Right renal pelvis (tissue), 4 donors: ENCODE measurements at places on chromosomes 1 and 21.

DNA sequence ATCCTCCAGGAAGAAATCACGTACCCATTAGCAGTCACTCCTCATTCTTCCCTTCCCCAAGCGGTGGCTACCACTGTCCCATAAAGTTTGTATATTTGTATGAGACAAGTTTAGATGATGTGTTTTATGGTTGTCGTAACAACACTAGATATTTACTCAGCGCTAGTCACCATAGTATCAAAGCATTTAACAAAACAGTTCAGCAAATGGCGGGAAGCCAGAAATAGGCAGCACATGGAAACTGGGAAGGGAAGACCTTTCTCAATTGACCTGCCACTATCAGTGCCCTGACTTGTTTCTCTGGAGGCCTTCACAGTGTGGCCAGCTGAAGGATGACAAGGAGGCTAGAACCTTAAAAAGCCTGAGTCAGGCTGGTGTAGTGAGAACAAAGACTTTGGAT is 31.1 kb downstream of the CNST start:
- no peak for DNase-seq

DNA sequence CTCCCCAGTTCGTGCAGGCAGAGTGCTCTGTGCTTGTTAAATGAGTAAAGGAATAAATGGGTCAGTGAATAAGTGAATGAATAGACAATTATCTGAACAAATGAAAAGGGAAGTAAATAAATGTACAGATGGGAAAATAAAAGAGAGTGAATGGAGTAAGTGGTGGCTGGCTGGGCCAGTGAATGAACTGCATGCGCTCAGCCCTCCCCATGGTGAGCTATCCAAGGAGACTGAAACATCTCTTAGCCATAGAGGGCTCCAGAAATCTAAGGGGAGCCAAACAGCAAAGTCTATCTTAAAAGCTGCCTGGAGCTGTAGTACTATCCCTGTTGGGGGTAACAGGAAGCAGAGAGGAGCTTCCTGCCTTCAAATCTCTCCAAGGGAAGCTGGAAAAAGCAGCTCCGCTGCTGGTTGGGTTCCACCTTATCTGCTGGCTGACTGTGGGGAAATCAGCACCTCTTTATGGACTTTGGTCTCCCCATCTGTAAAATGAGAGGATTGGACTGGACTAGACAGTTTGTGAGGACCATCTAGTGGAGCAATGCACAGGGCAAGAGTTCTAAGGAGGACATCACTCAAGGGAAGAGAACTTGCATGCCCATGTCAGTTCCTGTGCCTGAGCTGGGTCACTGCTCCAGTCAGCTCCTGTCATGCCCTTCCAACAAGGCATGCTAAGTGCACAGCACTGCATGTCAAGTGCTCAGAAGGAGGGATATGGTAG is 77.9 kb downstream of the TRABD2B start:
- no peak for DNase-seq

GRCh38 chr1:204728045-204728444 is 42.5 kb upstream of the LRRN2 start:
- no peak for DNase-seq

- DNase-seq = no peak
Observed at GRCh38 chr1:183372586-183373230, 45.5 kb downstream of the NMNAT2 start.

DNA sequence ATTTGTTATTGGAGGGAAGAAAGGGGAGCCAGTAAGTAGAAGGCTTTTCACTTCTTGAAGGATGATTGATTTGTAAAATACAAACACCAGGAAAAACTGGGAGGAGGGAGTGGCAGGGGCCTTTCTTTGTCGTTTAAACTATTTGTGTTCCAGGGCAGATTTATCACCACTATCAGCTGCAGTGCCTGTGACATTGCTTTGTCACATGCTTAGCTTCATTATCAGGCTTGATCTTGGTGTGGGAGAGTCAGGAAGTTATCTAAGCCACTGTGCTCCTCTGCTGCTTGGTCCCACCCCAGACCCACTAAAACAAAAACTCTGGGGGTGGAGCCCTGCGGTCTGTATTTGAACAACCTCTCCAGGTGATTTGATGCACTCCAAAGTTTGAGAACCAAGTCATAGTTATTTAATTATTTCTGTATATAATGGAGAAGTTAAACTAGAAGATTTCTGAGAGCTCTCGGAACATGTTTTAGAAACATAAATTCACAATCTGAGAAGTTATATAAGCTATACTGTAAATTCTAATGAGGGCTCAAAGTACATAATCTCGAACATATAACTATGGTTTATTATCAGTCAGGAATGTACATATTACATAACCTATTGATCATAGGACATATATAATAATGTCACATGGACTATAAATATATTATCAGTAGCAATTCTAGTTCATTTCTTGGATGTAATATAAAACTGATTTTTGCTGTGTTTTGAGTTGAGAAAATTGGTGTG is 87.9 kb downstream of the CDC14A start:
- DNase-seq = no peak

GRCh38 chr1:184696403-184696802 is 58.3 kb downstream of the EDEM3 start:
- DNase-seq = no peak

- DNase-seq = no peak
Observed at GRCh38 chr21:39935716-39936115, 68.5 kb downstream of the PCP4 start.

GRCh38 chr1:210053126-210053525 is 115.1 kb downstream of the SYT14 start:
- no peak for DNase-seq

- no peak for DNase-seq
Observed at GRCh38 chr1:51420867-51421627, 90.7 kb upstream of the TTC39A start.

GRCh38 chr1:223794136-223794880 is 51.4 kb downstream of the TP53BP2 start:
- DNase-seq = no peak

DNA sequence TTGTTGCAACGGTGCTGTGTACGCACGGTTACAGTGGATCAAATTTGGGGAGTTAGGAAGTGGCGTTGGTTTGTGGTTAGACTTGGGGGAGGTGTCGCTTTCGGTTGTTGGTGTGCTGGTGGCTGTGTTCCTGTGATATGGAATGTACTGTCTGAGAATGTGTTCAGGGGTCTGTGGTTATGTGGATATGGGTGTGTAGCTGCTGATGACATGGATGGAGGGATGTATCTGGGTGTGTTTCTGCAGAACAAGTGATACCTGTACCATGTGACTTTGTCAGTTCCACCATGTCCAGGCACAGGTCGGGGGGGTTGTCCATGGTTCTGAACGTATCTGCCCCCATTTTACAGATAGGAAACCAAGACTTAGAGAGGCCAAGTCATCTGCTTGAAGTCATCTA is 22.7 kb downstream of the PAX7 start:
- no peak for DNase-seq

DNA sequence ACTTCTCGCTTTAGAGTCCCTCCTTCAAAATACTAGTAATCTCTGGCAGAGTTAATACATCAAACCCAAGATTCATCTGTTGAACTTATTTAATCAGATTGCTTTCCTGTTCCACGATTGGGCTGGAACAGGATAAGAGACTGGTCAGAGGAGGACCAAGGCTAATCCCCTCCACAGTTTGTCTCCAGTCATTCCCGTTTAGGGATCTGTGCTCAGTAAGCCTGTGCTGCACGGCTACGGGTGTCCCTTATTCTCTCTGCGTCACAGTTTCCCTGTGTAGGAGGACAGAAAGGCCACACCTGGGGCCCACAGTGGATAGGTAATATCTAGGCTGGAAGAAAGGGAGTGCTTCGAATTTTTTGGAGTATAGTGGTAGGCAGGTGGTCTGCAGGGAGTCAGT is 16.5 kb upstream of the NUAK2 start:
- no peak for DNase-seq

GRCh38 chr1:116825720-116826438 is 71.6 kb downstream of the CD2 start:
- DNase-seq = peak; percentile 47

GRCh38 chr21:43639470-43640353 is 19.6 kb downstream of the HSF2BP start:
- no peak for DNase-seq

- no peak for DNase-seq
Observed at GRCh38 chr1:2272686-2273400, 44.7 kb downstream of the SKI start.

DNA sequence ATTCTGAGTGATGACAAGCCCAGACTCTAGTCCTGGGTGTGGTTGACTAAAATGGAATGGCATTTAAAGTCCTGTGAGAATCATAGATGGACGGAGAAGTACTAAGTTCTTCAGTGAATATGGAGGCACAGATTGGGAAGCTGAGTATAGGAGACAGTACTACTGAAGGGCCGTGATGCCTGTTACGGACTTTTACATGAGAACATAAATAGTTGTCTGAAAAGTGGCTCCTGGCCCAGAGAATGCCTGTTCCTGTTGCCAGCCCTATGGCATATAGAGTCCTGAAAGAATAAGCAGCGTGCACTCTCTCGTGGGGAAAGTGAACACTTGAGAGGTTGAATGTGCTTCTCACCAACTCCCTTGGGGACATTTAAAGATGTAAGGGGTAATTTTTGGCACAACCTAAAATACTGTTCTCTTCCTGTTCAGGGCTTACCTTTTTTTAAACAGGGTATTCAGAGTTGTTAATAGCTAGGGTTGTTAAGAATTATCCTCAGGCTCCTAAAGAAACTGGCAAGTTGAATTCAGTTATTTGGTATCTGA is 20.4 kb downstream of the CCT8 start:
- no peak for DNase-seq

DNA sequence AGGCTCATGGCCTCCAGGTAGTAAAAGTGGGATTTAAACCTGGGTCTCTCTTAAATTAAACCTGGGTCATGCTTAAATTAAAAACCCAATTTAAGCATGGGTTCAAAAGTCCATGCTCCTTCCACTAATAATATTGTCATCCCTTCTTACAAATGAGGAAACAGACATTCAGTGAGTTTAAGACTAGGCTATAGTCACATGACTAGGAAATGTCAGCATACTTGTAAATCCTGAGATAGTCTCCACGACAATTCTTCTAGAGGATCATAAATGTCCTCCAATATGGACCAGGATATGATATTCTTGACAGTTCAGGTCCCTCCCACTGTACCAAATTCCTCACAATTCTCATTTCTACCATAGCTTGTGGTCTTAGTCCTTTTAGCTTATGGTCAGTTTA is 10.5 kb upstream of the IGFN1 start:
- DNase-seq = no peak

DNA sequence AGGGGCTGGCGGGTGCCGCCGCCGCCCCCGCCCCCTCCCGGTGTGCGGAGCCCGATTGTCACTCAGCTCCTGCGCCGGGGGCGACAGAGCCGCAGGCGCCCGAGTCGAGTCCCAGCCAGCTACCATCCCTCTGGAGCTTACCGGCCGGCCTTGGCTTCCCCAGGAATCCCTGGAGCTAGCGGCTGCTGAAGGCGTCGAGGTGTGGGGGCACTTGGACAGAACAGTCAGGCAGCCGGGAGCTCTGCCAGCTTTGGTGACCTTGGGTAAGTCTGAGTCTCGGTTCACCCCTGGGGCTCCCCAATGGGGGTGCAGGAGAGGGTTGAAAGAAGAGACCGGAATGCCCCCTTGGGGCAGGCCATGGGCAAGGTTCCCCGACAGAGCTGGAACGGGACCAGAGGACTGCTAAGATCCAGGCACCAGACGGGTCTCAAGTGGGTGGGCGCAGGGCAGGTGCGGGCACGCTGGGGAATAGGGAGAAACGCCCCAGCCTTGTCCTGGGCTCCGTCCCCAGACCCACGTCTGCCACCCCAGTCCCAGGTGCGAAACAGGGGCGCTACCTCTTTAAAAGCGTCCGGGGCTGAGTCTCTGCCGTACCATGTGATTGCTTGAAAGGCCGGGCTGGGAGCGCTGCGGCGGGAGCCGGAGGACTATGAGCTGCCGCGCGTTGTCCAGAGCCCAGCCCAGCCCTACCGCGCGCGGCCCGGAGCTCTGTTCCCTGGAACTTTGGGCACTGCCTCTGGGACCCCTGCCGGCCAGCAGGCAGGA is at the start of gene ADORA1:
TSS of gene ADORA1 (plus strand) at position 61 of the 765 bp plus-strand sequence. CDS start 1,116 bp downstream, outside the sequence.
- no peak for DNase-seq

DNA sequence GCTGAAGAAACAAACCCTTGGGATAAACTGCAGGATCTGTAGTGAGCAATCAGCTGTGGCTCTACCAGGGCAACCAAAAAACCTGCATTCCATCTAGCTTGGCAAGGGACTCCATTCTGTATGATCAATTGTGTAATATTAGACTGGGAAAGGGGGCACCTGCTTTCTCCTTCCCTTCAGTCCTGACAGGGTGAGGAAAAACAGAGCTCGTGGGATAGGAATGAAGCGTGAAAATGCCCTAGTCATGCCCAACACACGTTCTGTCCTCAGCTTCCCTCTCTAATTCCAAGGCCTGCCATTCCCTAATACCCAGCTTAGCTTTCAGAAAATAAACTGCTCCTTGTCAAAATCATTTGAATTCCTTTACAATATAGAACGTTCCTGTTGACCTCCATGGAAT is 442.3 kb downstream of the PLPP3 start:
- DNase-seq = no peak

GRCh38 chr1:32335535-32335789 is 571 bp downstream of the MARCKSL1 start:
- no peak for DNase-seq

GRCh38 chr1:162899422-162900146 is 38.6 kb upstream of the CCDC190 start:
- no peak for DNase-seq

- no peak for DNase-seq
Observed at GRCh38 chr1:43799656-43800635, 92.6 kb downstream of the ST3GAL3 start.

DNA sequence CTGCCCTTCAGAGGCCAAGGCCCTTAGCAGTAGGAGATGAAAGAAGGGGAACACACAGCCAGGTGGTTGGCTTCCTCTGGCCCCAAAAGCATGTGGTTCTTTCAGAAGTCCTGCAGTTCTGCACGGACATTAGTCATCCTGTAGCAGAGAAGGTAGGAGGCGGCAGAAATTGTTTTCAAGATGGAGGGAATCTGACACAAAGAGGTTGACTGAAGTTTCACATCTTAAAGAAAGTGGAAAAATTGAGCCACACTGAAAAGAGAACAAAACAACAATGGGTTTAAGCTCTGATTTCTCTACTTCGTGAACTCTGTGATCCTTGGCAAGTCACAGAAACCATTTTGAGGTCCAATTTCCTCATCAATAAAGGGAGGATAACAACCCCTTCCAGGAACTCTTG is 125.3 kb upstream of the DNAH14 start:
- DNase-seq = no peak

- no peak for DNase-seq
Observed at GRCh38 chr1:169149555-169150286, 43.2 kb downstream of the ATP1B1 start.

DNA sequence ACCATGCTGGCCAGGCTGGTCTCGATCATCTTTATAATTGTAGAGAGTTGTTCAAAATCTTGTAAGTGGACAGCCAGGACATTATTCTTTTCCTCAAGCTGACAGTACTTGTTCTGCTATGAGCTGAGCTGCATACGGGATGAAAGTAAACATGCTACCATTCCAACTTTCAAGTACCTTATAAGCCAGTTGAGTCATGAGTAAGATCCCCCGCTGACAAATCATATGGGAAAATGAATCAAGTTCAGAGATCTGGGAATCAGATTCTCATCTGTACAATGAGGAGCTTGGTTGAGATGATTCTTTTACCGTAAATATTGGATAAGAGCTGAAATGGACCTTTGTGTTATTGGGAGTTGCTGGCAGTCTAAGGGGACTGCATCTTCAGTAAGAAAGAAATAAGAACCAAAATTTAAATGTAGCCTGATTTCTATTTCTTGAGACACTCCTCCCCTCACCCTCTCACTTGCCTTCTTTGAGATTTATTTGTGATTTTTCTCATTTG is 62.7 kb downstream of the CENPF start:
- no peak for DNase-seq
